ENCODE measurements at places on chromosomes 16 and 17.

- no peaks in the 10 kb centered on the region for H3K4me1 ChIP-seq
- no peak overlapping the region for H3K4me3 ChIP-seq
- DNase-seq: no peak
- no peaks in the 10 kb centered on the region for H3K36me3 ChIP-seq
- peaks cover 16% of the 10 kb centered on the region for H3K27me3 ChIP-seq
These were observed 8.5 kb downstream of the NAGPA start for GRCh38 chr16:5025171-5025632.

- H3K4me3 ChIP-seq: no peak overlapping the region
- H3K27me3 ChIP-seq: no peaks in the 10 kb centered on the region
- H3K36me3 ChIP-seq: peaks cover 26% of the 10 kb centered on the region
- H3K4me1 ChIP-seq: no peaks in the 10 kb centered on the region
- DNase-seq: no peak
These were observed 9.5 kb downstream of the PROCA1 start for GRCh38 chr17:28702026-28702751.

- no peak overlapping the region for H3K27ac ChIP-seq
- H3K4me1 ChIP-seq: no peaks in the 10 kb centered on the region
- no peak for DNase-seq
- no peak overlapping the region for H3K4me3 ChIP-seq
- H3K27me3 ChIP-seq: peaks cover 3% of the 10 kb centered on the region
These were observed 544.4 kb upstream of the EEF2KMT start for GRCh38 chr16:5642011-5642410.

DNA sequence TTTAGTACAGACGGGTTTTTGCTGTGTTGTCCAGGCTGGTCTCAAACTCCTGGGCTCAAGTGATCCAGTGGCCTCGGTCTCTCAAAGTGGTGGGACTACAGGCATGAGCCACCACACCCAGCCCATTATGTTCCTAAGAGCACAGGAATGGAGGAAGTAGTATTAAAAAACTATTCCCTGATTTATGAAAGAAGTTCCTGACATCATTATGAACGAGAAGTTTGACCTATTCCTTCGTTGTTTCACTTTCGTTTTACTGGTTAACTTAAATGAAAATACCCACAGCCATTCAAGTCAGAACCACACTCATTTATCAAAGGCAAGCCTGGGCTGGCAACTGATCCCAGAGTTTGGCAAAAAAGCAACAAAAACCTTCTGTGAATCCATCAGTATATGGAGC is 13.5 kb upstream of the CBX4 start:
- H3K4me1 ChIP-seq: peaks cover 22% of the 10 kb centered on the region
- H3K4me3 ChIP-seq: peak overlapping the region; percentile 61
- DNase-seq: no peak
- H3K36me3 ChIP-seq: no peaks in the 10 kb centered on the region
- peaks cover 29% of the 10 kb centered on the region for H3K27me3 ChIP-seq
- H3K27ac ChIP-seq: peak overlapping the region; percentile 13

DNA sequence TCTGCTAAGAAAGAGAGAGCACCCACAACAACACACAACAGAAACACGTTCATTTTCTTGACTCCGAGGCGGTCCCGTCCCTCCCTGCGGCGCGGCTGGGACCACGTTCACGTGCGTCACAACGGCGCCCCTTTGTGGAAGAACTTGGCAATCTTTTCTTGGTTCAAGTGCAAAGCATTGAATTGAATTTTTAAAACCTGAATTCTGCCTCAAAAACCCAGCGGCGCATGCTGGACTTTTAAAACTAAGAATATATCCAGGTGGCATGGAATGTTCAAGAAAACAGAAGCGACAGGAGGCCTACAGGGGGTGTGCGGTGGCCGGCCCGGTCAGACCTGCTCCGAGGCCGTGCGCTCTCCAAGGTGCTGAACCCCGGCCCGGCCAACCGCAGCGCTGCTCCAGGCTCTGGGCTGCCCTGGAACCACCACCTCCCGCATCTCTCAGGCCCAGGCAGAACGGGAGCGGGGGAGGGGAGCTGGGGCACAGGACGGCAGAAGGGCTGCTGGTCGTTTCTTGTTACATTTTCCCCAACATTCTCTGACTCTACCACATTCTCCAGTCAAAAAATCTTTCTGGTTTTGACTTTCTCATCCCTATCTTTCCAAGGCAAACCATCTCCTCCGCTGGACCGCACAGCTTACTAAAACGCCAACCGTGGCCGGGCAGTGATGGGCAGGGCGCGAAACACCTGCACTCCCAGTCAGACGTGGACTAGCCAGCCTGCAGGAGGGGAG is 3.4 kb upstream of the HEXD start:
- peaks cover 15% of the 10 kb centered on the region for H3K4me1 ChIP-seq
- peaks cover 4% of the 10 kb centered on the region for H3K36me3 ChIP-seq
- DNase-seq: peak; percentile 41
- no peak overlapping the region for H3K4me3 ChIP-seq

GRCh38 chr17:9258115-9259015 is 237.1 kb downstream of the NTN1 start:
- no peak overlapping the region for H3K4me3 ChIP-seq
- peaks cover 4% of the 10 kb centered on the region for H3K36me3 ChIP-seq
- DNase-seq: no peak
- H3K4me1 ChIP-seq: peaks cover 14% of the 10 kb centered on the region
- no peak overlapping the region for H3K27ac ChIP-seq

- no peak for DNase-seq
- H3K4me1 ChIP-seq: peaks cover 33% of the 10 kb centered on the region
- H3K4me3 ChIP-seq: no peak overlapping the region
- peaks cover 2% of the 10 kb centered on the region for H3K27me3 ChIP-seq
- H3K27ac ChIP-seq: no peak overlapping the region
These were observed 11.0 kb downstream of the LRRC75A start for GRCh38 chr17:16480995-16481394.
